ENCODE measurements at places on chromosomes 6 and 20.

DNA sequence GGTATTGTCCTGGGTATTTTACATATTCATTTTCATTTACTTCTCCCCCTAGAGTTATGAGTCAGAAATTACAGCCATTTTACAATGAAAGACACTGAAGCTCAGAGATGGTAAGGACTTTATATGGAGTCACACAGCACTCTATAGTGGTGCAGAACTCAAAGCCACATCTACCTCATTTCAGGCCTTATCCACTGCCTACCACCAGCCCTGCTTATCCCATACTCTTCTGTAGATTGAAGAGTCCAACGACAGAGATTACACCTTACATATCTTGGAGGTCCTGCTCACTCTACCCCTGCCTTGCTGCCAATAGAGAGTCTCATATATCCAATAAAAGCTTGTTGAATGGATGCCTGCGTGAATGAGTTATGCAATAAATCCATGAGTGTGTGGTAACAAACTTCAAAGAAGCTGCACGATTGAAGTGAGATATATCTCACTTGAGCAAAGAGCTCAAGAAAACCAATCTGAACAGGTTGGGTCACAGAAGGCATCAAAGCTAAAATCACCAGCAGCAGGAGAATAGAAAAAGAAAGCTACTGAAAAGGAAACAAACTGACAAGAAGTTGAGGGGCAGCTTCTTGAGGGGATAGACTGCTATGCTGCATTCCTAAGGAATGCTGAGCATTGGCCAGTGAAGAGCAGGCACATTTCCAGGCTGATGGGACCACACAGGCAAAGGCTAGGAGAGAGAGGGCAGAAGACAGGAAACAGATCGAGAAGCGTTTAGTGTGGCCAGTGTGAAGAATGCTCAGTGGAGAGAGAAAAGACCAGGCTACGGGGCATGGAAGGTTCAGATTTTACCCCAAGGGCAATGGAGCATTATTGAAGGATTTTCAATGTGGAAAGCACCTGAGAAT lies 585.6 kb downstream of the DHX35 start:
- DNase-seq = no peak

DNA sequence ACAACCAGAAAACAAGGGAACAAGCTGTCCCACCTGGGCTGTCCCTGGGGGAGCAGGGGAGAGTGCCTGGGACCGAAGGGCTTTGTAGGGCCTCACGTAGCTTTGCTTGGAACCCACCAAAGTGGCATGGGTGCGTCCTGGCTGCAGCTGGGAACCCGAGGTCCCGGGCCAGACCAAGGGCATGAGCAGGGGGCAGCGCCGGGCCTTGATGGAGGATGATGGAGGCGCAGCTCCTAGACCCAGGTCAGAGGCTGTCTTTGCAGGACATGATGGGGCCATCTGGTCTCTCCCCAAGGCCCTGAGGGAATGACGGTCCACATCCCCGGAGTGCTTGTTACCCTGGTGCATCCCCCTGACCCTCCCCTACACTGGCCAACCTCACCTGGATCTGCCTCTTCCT lies 7.6 kb upstream of the OSBPL2 start:
- DNase-seq = no peak

DNA sequence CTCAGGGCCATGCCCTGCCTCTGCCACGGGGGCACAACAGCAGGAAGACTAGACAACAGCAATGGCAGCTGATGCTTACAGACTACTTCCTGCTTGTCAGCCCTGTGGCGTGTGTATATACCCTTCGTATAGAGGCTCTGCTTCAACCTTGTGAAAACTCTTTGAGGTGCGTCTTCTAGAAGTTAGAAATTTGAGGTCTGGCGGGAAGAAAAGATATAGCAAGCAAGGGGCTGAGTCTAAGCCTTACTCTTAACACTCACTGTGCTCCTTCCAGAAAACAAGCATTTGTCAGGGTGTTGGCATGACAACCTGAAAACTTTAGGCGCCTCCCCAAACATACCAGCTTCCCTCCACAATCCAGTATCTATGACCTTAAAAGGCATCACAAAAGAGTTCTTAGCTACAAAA lies 33.3 kb downstream of the JPH2 start:
- no peak for DNase-seq

DNA sequence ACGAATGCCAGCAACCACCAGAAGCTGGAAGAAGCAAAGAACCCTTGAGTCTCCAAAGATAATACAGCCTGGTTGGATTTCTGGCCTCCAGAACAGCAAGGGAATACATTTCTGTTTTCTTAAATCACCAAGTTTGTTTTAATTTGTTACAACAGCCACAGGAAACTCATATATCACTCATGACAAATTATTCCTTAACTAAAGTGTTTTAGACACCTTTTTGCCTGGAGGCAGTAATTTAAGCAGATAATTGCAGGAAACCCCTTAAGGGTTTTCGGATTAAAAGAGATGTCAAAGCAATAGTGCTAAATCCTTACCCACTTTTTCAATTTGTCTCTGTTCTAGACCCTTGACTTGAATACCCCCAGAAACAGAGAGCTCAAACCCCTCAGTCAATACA lies 1050.0 kb downstream of the EPHA7 start:
- DNase-seq = no peak

DNA sequence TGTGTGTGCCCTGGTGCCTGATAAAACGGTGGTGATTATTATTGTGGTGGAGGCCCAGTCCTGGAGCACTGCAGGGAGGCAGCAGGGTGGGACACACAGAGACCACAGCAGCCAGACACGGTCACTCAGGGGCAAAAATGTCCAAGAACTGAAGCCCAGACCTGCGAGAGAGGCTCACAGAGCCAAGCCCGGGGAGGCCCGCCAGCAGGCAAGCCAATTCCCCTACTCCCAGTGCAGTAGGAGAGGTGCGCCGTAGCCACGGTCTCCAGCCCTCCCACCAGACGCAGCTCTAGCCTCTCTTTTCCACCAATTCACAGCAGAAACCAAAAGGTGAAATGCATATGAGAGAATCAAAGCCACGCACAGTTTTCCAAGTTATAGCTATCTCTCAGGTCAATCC lies 179.4 kb upstream of the TAB2 start:
- no peak for DNase-seq

GRCh38 chr6:137846274-137846673 lies 20.8 kb upstream of the TNFAIP3 start:
- DNase-seq = no peak

DNA sequence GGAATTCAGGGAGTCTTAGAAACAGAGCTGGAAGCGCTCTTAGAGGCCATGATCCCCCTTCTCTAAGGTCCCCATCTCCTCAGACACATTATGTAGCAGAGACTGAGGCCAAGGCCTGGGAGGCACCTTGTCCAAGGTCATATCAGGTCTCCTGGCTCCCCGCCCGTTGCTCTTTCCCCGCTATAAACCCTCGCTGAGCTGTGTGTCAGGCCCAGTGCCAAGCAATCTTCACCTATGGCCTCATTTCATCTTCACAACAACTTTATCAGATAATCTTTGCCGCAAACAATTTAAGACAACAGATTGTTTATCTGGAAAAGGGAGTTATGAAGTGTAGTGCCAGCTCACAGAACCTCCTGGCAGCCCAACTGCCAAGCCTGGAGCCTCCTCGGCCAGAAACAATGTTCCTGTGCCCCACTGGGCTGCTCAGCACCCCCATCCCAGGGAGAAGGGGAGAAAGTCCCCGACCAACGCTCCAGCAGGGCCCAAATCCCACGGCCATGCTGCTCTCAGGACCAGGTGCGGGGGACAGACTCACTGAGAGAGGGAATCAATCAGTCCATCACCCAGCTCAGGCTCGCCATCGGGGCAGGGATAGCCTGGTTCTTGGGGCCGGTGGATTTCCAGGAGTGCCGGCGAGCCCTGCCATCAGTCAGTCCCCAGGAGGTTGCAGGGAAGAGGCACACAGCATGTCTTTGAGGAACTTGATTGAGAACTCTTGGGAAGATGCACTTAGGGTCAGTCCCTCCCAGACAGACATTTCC lies 16.9 kb upstream of the FANCE start:
- DNase-seq = no peak

DNA sequence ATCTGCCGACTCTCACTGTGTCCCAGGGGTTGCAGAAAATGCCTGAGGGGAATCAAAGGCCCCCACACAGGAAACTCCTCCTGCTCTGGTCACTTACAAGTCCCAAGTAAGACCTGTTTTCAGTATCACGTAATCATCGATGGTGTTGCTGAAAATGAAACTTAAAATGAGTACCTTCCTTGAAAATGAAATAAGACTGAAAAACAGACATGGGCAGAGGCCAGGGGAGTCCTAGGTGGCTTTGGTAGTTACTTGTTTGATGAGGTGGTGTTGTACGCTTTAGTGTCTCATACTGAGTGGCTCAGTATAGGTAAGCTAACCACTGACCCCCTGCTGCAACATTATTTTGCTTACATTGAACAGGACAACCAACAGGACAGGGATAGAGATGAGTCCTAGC lies 43.0 kb upstream of the SYNCRIP start:
- no peak for DNase-seq

DNA sequence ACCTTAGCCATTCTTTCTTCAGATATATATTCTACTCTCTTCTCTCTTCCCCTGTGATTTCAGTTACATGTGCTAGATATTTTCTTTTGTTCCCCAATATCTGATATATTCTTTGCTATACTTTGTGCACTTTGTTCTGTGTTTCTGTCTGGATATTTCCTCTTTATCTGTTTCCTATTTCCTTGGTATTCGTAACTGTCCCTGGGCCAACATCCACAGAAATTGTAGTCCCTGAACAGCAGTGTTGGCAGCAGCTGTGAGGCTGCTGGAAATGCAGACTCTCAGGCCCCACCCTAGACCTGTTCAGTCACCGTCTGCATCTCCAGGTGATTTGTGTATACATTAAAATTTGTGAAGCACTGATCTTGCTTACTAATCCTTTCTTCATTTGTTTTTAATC lies 522.9 kb upstream of the SOX4 start:
- no peak for DNase-seq

DNA sequence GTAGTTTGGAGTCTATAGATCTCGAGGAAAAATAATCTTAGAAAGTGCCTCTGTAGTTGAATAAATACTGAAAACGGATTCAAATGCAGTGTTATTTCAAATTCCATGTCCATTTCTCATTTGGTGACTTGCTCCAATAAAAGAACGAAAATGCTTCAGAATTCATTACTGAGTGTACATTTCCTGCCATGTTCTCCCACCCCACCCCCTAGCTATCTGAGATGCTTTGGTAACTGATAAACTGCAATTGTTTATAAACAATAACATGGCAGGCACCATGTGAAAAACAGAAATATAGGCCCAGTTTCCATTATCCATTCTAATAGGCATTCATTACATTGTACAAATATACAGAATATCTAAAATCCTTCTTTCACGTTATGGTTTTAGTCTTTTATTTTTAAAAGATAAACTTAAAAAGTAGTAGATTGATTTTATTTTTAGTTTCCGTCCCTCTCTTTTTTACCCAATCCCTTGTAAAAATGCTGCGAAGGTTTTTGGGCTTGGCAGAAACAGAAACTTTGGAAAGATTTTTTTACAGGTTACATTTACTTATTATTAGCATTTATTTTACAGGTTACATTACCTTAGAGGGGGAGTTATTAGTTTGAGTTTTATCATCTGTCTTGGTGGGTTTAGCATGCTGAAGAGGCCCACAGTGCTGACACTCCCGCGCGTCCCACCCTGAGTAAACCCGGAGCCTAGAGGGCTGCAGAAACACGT lies 1.5 kb downstream of the FAM162B start:
- DNase-seq = no peak

DNA sequence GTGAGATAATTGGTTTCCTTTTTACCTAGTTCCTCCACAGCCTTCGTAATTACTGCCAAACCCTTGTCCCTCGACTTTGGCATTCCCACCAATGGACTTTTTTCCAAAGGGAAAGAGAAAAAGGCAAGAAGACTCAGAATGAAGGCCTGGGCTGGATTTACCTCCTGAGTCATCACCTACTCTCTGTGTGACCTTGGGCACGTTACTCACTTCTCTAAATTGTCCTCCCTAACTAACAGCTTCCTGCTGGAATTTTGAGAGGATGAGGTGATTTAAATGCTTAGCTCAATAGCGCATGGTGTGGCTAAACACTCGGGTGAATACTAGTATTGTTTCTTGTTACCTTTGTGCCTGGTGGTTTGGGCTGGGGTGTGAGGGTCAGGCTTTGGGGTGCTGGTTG lies 146.6 kb downstream of the DHX35 start:
- DNase-seq = no peak

GRCh38 chr20:49701916-49702315 lies 11.8 kb downstream of the B4GALT5 start:
- no peak for DNase-seq

GRCh38 chr6:114007516-114007915 lies 36.6 kb upstream of the HDAC2 start:
- DNase-seq = no peak

- DNase-seq = no peak
These were observed 20.2 kb downstream of the EYA2 start for GRCh38 chr20:46914789-46915379.

DNA sequence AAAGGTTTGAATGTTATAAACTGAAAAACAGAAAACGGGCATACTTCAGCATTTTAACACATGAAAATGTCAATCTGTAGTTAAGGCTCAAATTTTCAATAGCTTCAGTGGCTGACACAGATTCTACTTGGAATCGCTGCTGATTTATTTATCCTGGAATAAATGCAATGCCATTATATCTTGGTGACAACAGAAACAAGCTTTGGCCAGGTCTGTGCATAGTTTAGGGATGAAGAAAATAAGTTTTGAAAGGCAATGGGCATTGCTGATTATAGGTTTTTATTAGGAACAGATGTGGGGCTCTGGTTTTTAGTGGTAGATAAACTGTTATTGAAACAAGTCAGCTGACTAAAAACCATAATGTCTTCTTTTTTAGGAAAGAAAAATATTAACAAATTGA lies 96.8 kb upstream of the SOX4 start:
- DNase-seq = no peak

- DNase-seq = peak; percentile 28
These were observed 13.6 kb downstream of the TRAPPC3L start for GRCh38 chr6:116531675-116532570.

- DNase-seq = no peak
These were observed 17.0 kb upstream of the RNF146 start for GRCh38 chr6:127249621-127250020.

- DNase-seq = no peak
These were observed 17.1 kb upstream of the BEND3 start for GRCh38 chr6:107132330-107132954.

DNA sequence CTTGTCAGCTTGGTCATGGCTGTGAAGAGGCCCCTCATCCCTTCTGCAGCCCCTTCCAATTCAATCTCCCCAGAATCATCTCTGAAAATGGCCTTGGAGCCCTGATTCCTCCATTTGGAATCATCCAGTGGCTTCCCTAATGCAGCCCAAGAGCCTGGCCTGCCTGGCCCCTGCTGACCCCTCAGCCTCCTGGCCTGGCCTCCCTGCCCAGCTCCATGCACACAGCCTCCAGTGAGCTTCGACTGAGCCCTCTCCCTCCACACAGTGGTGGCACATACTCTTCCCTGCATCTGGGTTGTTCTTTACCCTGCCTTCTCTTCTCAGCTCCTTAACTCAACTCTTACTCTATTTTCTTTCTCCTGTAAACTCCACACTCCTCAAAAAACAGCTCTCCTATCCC lies 120.9 kb downstream of the ANKRD60 start:
- no peak for DNase-seq

DNA sequence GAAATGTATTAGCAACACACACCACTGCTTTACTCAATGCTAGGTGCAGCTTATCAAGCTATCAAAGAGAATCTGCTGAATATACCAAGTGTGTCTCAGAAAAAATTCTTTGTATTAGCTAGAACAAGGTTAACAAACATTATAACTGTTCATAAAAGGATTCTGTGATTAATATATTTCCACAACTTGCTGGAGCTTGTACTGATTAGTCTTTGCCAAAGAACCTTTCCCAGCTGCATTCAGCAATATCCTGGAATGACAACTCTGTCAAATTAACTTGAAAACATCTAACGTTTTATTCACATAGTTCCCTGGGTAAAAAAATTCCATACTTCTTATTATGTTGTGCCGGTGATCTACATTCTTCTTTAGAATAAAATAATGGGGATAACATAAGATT lies 252.7 kb downstream of the FOXC1 start:
- no peak for DNase-seq

Data from GF-D8 (cell line).